ENCODE measurements at places on chromosomes 3 and 15. TPM values are rescaled to one million over a fixed set of nuclear protein-coding genes. Genes with fewer than 3 reads are reported as not detected.

PRSS50 gene
- polyA plus RNA-seq = not detected

- no peak for DNase-seq
- no peak overlapping the region for H3K4me3 ChIP-seq
- H3K4me1 ChIP-seq = peaks cover 7% of the 10 kb centered on the region
- no peak overlapping the region for H3K27ac ChIP-seq
- H3K27me3 ChIP-seq = no peaks in the 10 kb centered on the region
These were observed 237.7 kb downstream of the SLCO3A1 start for GRCh38 chr15:92091155-92091734.

DNA sequence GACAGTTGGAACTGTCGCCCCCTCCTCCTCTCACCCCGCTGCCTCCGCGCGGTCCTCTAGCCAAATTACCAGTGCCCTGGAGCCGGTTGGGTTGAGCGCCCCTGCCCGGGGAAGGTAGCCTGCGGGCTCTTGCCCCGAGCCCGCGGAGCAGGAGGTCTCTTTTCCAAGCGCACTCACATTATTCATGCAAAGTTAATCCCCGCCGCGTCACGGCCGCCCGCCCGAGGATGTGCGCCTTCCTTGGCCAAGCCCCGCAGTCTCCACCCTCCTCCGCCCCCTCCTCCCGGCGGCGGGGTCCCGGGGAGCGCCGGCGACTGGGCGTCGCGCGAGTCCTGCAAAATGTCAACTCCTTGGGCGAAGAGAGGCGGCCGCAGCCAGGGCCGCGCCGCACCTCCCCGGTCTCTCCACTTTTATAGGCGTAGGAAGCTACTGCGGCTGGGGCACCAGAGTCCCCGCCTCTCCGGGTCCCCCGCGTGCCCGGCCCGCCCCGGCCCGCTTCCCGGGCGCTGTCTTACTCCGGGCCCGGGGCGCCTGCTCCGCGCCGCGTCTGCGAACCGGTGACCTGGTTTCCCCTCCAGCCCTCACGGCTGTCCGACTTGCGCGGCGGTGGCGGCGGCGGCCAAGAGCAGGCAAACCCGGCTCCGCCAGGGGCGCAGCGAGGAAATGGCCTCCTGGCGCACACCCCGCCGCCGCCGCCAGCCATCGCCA is at the start of gene THRB:
Gene THRB (minus strand): TSS at position 233 of the 708 bp plus-strand sequence.
- H3K27me3 ChIP-seq = peaks cover 5% of the 10 kb centered on the region
- peaks cover 16% of the 10 kb centered on the region for H3K4me1 ChIP-seq
- H3K36me3 ChIP-seq = no peaks in the 10 kb centered on the region
- H3K4me3 ChIP-seq = peak within 1 kb of the TSS; percentile 95
- peak; percentile 67 for DNase-seq
- H3K27ac ChIP-seq = peak within 1 kb of the TSS; percentile 86

PTX3 gene
- 0.20 TPM for polyA plus RNA-seq

DNA sequence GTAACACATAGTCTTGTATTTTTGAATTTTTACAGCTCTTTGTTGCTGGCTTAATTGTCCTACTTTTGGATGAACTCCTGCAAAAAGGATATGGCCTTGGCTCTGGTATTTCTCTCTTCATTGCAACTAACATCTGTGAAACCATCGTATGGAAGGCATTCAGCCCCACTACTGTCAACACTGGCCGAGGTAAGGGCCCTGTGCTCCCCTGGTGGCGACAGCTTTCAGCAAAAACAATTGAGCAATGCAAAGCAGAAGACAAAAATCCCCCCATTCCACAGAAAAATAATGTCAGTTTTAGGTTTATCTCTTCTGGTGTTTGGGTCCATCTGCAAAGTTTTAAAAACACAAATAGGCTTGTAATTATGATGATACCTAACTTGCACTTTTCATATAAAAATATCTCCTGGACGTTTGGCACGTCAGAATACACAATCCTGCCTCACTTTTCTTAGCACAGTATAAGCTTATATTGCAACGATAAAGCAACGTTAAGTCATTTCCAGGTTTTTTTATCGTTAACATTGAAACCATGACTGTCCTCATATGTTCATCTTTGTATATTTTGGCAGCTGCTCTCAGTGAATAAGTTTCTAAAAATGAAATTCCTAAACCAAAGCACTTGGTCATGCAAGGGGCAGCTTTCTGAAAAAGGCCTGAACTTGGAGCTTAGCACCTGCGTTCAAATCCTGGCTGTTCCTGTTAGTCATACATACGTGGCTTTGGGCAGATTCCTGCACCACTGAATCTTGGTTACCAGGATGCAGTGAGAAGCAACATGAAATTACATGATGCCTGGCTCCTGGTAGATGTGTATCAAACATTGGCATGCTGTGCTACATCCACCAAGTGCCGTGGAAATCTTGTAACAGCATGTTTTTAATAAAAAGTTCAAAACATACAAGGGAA is 8.5 kb downstream of the SEC61A1 start:
- no peak overlapping the region for H3K4me3 ChIP-seq
- peaks cover 45% of the 10 kb centered on the region for H3K36me3 ChIP-seq
- DNase-seq = no peak
- peaks cover under 1% of the 10 kb centered on the region for H3K4me1 ChIP-seq
- H3K27me3 ChIP-seq = no peaks in the 10 kb centered on the region
- H3K27ac ChIP-seq = no peak overlapping the region

DNA sequence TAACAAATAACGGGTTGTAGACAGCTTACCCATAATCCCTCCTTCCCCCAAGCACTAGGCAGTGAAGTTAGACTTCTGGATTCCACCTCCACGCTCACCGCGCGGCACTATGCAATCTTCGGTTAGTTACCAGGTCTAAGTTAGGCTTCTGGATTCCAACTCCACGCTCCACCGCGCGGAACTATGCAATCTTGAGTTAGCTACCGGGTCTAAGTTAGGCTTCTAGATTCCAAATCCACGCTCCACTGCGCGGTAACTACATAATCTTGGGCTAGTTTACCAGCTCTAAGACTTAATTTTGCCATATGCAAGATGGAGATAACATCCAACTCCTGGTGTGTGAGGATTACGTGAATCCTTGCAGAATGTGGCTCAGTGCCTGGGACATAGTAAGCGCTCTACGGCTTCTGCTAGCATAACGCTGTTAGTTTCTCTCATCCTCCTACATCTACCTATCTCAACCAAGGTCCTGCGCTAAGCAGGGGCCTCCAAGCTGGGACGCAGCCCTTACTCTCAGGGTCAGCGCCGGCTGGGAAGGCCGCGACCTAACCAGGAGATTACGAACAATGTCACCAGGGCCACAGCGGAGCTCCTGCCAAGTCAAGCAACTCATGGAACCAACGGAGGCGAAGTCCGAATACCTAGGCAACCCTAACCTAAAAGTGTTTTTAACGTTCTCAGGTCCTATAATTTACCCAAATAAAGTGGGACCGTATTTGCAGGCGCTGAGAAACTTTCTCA is 497 bp upstream of the RPLP1 start:
- H3K27ac ChIP-seq = peak overlapping the region; percentile 96
- no peaks in the 10 kb centered on the region for H3K27me3 ChIP-seq
- H3K4me3 ChIP-seq = peak overlapping the region; percentile 97
- peaks cover 42% of the 10 kb centered on the region for H3K4me1 ChIP-seq
- peaks cover 19% of the 10 kb centered on the region for H3K36me3 ChIP-seq
- no peak for DNase-seq

SAMD7 gene
- polyA plus RNA-seq = not detected

- H3K27ac ChIP-seq = no peak overlapping the region
- no peaks in the 10 kb centered on the region for H3K36me3 ChIP-seq
- peaks cover 4% of the 10 kb centered on the region for H3K4me1 ChIP-seq
- DNase-seq = no peak
- no peak overlapping the region for H3K4me3 ChIP-seq
These were observed 328.3 kb downstream of the RYR3 start for GRCh38 chr15:33639051-33639450.

- no peaks in the 10 kb centered on the region for H3K4me1 ChIP-seq
- H3K36me3 ChIP-seq = no peaks in the 10 kb centered on the region
- no peak for DNase-seq
- H3K4me3 ChIP-seq = no peak overlapping the region
- peaks cover 18% of the 10 kb centered on the region for H3K27me3 ChIP-seq
These were observed 129.0 kb downstream of the RPL22L1 start for GRCh38 chr3:170740726-170741591.

DNA sequence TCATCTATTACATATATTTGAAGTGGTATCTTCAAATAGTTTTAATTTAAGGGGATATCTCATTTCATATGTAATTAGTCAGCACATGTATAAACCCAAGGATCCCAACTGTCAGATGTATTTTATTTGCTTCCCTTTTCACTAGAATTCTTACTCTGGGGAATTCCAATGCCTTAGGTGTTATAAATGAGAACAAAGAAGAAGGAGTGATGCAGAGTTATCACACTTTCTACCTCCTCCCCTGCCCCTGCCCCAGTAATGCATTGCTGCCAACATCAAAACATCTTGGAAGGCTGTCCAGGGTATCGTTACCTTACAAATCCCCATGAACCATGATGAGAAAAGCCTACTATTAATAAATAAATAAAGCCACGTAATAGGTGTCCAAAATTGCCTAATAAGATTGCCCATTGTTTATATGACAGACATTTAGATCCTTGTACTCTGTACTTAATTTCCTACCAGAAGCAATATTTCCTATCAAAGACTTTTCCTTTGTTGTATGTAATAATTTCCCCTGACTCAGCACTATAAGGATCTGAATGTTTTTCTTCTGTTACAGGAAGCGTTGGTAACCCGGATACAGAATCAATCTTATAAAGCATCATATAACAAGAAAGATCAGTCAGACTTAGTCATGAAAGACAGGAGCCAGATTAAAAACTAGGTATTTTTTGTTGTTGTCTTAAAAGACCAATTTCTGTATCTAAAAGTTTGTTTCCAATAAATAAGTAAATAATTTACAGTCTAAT is 38.8 kb downstream of the CBLB start:
- H3K27me3 ChIP-seq = no peaks in the 10 kb centered on the region
- H3K36me3 ChIP-seq = peaks cover 10% of the 10 kb centered on the region
- DNase-seq = no peak
- peak overlapping the region; percentile 14 for H3K4me3 ChIP-seq

GRCh38 chr3:143031327-143031726 is 30.0 kb downstream of the U2SURP start:
- H3K27me3 ChIP-seq = no peaks in the 10 kb centered on the region
- no peak overlapping the region for H3K27ac ChIP-seq
- H3K4me3 ChIP-seq = no peak overlapping the region
- DNase-seq = no peak
- peaks cover 36% of the 10 kb centered on the region for H3K36me3 ChIP-seq

FES gene
- polyA plus RNA-seq = 8.0 TPM

DNA sequence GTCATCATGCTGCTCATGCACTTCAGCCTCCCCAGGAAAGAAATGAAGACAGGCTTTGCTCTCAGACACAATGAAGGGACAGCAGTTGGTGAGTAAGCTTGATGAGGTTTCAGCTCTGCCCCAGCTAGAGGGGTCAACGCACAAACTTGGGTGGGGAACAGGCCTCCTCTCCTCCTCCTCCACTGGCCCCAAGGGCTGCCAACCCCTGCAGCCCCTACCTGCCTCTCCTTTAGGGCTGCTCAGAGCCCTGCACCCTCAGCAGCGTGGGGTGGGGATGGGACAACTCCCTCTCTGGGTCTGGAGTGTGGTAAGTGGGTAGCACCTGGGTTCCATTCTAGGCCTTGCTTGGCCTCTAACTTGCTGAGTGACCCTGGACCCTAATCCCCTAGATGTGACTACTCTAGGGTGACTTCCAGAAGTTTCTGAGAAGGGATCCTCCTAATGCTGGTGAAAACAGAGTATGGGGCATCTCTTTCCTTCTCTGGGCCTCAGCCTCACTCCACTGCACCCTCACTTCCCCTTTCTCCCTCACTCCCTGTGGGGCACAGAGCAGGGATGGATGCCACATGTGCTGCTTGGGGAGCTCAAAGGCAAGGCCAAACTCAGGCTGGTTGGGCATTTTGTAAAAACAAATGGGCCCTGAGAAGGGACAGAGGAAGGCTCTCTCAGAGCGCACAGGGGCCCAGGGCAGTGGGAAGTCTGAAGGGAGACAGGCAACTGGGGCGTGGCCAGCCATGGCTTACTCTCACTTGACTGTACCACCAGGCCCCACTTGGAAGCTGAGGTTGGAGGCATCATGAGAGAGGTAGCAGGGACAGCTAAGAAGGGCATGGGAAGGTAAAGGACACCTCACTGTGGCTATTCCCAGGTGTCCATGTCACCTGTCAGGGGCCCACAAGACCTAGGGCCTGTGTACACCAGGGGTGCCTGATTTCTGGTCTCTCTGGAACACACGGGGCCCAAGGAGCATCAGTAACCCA is 64.0 kb downstream of the SYNM start:
- peaks cover 13% of the 10 kb centered on the region for H3K4me1 ChIP-seq
- no peaks in the 10 kb centered on the region for H3K27me3 ChIP-seq
- peak overlapping the region; percentile 68 for H3K27ac ChIP-seq
- no peaks in the 10 kb centered on the region for H3K36me3 ChIP-seq
- no peak for DNase-seq

DNA sequence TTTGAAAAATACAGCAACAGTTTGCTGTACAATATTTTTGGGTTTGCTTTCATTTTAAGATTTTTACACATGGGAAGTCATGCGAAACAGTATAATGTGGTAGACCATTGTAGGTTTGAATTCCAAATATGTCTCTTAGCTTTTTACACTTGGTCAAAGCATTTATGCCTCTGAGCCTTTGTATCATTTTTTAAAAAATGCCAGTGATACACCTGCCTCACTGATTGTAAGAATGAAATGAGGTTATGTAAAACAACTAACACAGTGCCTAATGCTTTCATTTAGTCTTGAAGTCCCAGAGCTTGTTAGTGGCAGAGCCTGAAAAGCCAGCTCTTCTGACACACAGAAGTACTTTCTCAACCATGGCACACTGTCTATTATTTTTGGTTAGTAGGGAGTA is 202.0 kb downstream of the UBE2E2 start:
- no peaks in the 10 kb centered on the region for H3K27me3 ChIP-seq
- H3K4me1 ChIP-seq = peaks cover 70% of the 10 kb centered on the region
- no peaks in the 10 kb centered on the region for H3K36me3 ChIP-seq

- no peak for DNase-seq
- no peak overlapping the region for H3K27ac ChIP-seq
- H3K4me1 ChIP-seq = no peaks in the 10 kb centered on the region
- H3K4me3 ChIP-seq = no peak overlapping the region
- H3K27me3 ChIP-seq = peaks cover 17% of the 10 kb centered on the region
These were observed 297.6 kb upstream of the C2CD4B start for GRCh38 chr15:62462721-62463120.

PIK3CB gene
- polyA plus RNA-seq = 3.0 TPM

DNA sequence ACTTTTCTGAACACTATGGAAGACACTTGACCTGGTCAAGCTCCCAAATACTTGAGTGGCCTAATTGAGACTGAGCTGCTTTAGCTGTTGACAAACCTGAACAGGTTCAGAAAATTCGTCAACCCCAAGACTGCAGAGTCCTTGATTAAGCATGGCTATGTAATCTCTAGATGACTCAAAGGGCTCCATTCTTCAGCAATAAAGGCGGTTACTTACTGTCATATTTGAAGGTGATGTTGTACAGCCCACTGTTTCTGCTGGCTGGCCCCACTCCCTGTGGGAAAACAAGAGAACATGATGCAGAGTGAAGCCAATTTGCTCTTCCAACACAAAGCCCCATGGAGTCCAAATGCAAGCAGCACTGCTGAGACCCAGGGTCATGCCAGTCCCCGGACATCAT is 45.1 kb downstream of the IL17RD start:
- DNase-seq = no peak
- H3K27me3 ChIP-seq = peaks cover 25% of the 10 kb centered on the region
- no peak overlapping the region for H3K4me3 ChIP-seq

GRCh38 chr3:110859336-110859735 is 212.3 kb upstream of the NECTIN3 start:
- no peaks in the 10 kb centered on the region for H3K4me1 ChIP-seq
- H3K4me3 ChIP-seq = no peak overlapping the region
- no peak for DNase-seq
- H3K27me3 ChIP-seq = no peaks in the 10 kb centered on the region
- H3K27ac ChIP-seq = no peak overlapping the region

GRCh38 chr3:17742880-17743657 is 638 bp upstream of the TBC1D5 start:
- no peaks in the 10 kb centered on the region for H3K36me3 ChIP-seq
- H3K27me3 ChIP-seq = no peaks in the 10 kb centered on the region
- peak overlapping the region; percentile 64 for H3K27ac ChIP-seq
- H3K4me3 ChIP-seq = peak overlapping the region; percentile 97

CLCN2 gene
- polyA plus RNA-seq = 1.2 TPM

GOLGA6D gene
- polyA plus RNA-seq = not detected
